ENCODE measurements at places on chromosomes 5 and 9. TPM values are rescaled to one million over a fixed set of nuclear protein-coding genes. Genes with fewer than 3 reads are reported as not detected.

Gene PCDHGB6
- 7.7 TPM for total RNA-seq

DNA sequence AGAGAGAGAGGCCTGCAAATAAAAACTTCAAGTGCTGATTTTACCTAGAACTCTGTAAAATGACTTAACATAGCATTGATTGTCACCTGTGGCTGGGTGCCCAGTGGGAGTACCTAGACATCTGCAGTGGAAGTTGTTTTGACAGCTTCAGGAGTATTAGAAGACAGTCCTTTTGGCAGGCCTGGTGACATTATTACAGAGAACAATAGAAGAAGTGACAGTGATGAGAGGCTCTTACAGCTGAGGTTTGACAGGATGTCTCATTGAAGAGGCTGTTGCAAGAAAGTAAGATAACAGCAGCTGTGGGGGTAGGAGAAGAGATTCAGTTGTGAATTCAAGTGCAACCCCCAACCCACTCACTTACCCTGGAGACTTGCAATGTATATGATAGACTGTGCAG lies 27.9 kb upstream of the MUSK start:
- DNase-seq: no peak

Gene NHP2
- 251 TPM for total RNA-seq

- peak; percentile 45 for DNase-seq
These were observed 15.0 kb upstream of the S1PR3 start for GRCh38 chr9:88975966-88976889.

GRCh38 chr9:90420768-90421513 lies 221.7 kb downstream of the DIRAS2 start:
- DNase-seq: no peak

DNA sequence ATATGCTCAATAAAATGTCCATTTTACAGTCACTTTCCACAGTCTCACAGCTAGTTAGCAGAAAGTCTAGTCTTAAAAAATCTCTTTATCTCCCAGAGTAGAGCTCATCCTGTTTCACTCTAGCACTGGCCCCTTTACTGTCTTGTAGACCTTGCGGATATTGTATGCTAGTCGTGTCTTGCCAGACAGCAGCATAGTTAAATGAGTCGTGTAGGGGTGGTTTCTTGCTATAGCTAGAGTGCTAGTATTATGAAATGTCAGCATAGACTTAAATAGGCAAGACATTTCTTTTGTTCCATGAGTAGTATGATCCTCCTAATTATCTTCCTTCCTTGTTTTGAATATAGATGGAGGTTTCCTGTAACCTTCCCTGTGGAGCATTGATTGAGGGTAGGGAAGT lies 77.4 kb downstream of the C7 start:
- no peak for DNase-seq

DNA sequence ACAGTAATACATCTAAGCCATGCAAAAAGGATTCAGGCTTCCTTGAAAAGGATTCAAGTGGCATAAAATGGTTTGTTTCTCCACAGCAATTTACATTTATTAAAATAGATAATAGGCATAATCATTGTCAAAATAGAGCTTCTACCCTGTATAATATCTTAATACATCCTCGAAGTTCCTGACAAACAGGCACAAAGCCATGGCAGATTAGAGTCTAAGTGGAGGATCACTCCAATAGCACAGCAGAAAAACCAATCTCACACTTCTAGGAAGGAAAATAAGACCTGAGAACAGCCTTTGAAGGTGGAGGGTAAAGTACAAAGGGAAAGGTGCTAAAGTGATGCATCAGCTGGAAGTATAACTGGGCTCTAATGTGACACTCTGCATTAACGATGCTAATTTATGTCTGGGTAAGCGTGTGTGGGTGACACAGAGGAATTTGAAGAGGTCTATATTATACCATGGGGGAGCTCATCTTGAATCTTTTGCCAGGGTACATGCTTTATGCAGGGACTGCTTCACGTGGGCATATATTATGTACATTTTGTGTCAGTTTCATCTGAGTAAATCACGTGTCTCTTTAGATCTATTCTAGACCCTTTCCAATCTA lies 28.8 kb downstream of the PPP2R2B start:
- DNase-seq: no peak

Gene FOXD4L4
- total RNA-seq: 0.40 TPM

DNA sequence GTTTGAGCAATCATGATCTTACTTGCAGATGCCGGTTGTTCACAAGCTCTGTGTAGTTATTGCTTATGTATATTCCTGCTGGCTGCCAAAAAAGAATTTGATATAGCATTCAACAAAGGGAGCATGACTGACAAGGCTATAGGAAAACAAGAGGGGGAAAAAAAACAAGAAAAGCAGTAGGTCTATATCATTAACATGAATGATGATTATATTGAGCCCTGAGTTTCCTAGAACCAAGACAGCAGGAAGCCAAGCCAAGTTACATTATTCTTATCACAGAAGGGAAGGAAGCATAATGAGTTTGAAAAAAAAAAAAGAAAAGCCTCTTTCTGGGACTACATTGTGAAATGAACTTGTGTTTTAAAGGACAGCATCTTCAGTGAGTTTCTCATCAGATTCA lies 41.0 kb downstream of the TSTD2 start:
- DNase-seq: no peak

Gene MTAP
- total RNA-seq: 20.7 TPM

GRCh38 chr9:72996684-72997314 lies 43.9 kb upstream of the ALDH1A1 start:
- DNase-seq: no peak
